Activated effector memory CD4-positive, alpha-beta T cell treated with anti-CD3 and anti-CD28 coated beads, Interleukin-2, amount 50 U/mL, for 16 hours (primary cell): ENCODE measurements at places on chromosomes 12 and 14.

DNA sequence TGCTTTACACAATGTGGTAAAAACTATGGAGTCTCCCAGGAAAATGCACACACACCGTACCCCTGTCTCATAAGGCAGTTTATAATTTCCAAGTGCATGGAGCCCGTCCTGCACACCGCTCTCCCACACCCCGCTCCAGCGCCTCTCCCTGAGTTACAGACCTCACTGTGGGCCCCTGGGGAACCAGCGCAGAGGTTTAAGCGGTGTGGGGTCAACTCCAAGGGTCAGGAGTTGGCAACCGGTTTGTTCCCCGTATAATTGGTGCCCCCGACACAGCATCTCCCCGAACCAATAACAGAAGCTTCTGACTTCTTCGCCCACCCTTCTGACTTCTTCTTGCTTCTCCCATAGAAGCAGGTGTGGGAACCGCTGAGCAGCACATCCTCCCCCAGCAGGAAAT, 58.4 kb upstream of the DDX11 start:
- peak; percentile 44 for DNase-seq

- DNase-seq: no peak
Measured at GRCh38 chr12:89783359-89784060, 74.9 kb upstream of the ATP2B1 start.

DNA sequence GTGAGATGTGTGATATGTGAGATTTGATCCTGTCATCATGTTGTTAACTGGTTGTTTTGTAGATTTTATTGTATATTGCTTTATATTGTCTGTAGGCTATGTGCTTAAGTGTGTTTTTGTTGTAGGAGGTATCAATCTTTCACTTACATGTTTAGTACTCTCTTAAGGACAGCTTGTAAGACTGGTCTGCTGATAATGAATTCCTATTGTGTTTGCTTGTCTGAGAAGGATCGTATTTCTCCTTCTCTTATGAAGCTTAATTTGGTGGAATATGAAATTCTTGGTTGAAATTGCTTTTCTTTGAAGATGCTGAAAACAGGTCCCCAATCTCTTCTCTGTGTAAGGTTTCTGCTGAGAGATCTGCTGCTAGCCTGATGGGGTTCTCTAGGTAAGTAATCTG, 94.5 kb upstream of the ARHGAP5 start:
- DNase-seq: no peak

- DNase-seq: no peak
Measured at GRCh38 chr12:118068445-118068844, 7.5 kb upstream of the WSB2 start.

DNA sequence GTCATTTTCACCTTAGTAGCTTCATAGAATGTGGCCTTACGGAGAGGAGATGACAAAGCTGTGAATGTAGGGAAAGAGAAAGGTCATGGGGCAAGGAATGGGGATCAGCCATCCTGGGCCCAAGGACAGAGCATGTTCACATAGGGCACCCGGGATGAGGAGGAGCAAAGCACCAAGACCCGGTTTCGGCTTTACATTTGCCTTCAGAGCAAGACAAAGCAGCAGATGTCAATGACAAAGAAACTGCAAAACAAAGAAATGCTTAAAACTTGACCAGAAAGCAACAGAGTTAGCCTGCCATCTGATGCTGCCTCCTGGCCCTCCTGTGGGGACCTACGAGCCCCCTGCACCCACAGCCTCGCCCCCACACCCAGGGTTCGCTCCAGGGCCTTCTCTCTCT, 249.2 kb downstream of the SLC41A2 start:
- no peak for DNase-seq

DNA sequence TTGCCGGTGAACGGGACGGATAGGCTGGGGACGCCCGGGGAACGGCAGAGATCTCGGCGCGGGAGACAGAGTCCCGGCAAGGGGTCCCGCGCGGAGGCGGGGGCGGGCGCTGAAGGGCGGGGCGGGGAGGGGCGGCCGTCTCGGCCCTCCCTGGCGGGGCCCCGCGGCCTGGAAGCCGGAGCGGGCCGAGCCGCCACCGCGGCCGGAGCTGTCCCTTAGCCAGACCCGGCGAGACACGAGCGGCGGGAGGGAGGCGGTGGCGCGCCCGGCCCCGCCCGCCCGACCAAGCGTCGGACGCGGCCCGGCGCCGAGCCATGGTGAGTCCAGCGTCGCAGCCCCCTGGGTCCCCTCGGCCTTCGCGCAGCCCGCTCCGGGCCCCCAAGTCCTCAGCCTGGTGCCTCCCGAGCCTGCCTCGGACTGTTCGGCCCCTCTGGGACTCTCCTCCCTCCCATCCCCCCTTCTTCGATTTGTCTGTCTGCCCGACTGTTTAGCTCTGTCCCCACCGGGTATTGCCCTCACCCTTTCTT, at the start of gene ARHGEF40:
TSS of gene ARHGEF40 (plus strand) at position 222 of the 527 bp plus-strand sequence. CDS start at position 315, 93 bp downstream.
- peak; percentile 72 for DNase-seq

DNA sequence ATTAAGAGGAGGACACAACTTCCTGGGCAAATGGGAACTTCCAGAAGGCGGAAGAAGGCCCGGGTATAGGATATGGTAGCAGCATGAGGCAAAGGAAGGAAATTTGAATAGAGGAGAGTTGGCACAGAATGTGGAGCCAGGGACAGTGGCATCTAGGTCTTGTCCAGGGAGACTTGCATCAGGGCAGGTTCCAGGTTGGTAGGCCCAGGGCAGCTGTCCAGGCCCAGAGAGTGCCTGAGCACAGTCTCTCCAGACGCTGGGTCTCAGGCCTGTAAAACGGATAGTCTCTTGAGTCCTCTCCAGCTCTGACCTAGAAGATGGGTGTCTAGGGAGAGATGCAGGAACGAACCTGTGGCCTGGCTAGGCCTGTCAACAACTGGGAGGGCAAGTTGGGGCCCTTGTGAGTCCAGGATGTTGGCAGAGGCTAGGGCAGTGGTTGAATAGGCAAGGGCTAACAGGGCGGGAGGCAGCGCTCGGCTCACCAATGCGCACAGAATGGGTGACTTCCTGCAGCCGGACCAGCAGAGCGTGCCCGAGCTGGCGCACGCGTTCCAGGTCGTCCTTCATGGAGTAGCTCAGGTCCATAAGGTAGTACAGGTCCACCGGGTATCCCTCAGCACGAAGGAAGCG, 9.9 kb downstream of the ITGB7 start:
- peak; percentile 56 for DNase-seq

DNA sequence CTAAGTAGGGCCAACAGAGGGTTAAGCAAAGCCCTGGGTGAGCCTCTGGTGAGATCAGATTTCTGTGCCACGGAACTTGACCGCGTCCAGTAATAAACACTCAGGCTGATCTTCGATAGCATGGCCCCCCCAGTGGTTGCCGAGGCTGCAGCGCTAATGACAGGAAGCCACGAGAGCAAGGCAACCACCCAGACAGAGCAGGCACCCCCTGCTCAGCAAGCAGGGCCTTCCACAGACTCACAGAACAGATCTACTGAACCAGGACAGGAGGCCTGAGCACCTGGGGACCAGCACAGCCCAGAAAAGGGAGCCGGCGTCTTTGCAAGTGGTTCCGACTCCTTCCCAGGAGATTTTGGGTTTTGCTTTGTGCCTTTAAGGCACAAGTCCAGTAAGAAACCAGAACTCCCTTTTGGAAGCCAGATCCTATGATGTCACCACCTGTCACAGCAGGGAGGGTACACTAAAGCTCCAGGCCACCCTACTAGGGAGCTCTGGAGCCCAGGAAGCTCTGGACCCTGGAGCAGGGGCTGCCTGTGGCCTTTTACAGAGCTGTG, 42.3 kb downstream of the BCL11B start:
- peak; percentile 78 for DNase-seq

- no peak for DNase-seq
Measured at GRCh38 chr14:59214702-59215302, 26.3 kb downstream of the DAAM1 start.

DNA sequence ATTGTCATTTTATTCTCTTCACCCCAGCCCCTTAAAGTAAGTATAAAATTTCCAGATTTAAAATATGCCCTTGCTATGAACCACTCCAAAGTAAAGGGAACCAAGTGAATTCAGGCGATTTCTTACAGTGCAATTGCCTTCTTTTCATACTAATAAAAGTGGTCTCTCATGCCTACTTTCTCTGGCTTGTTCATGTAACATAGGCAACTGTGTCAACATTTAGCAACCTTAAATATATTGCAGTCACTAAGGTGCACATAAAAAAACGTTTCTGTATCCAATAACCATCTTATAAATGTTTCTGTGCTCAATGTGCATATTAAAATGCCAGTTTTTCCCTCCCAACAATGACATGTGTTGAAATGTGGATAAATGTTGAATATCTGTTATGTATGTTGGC, 271.6 kb upstream of the DCN start:
- no peak for DNase-seq

- DNase-seq: no peak
Measured at GRCh38 chr14:29148221-29148620, 381.6 kb downstream of the FOXG1 start.

GRCh38 chr12:132052196-132052932, 91.8 kb downstream of the DDX51 start:
- no peak for DNase-seq

GRCh38 chr12:94186278-94187241, 38.2 kb downstream of the PLXNC1 start:
- DNase-seq: no peak

DNA sequence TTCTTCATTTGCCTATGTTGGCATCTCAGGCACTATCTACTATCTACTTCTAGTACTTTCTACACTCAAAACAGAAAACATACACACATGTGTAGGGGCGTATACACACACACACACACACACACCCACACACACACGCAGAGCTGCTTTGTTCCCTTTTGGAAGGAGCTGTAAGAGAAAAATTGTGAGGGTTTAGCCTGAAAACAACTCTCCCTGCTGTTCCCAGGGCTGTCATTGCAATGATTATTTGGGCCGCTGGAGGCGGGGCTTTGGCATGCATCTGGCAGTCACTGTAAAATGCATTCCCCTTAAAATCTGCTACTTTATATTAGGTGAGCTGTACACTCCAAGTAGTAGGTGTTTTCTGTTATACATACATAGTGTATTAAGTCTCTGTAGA, 29.1 kb upstream of the SLC38A2 start:
- no peak for DNase-seq

DNA sequence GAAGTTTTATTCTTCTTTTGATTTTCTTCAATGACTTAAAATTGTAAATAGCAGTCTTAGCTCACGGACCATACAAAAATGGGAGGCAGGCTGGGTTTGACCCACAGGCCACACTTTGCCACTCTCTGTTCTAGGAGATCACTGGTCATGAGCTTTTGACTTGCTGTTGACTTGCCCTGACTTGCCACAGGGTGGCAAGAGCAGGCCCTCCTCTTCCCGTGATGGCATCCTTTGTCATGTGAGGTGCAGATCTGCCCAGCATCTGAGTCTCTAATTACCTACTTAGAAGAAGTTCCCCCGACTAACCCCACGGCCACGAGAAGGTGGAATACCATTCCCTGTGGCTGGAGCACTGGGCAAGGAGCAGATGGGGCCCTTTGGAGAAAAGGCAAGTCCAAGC, 81.0 kb upstream of the SCAF11 start:
- DNase-seq: no peak

DNA sequence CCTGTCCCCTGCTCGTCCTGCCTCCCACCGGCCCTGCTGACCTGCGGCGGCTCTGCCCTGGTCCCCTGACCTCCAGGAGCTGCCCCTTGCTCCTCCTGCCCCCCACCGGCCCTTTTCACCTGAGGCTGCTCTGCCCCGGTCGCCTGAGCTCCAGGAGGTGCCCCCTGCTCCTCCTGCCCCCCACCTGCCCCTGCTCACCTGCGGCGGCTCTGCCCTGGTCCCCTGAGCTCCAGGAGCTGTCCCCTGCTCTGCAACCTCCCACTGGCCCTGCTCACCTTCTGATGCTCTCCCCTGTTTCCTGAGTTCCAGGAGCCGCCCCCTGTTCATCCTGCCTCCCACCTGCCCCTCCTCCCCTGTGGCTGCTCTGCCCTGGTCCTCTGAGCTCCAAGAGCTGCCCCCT, 101.3 kb downstream of the TMEM121 start:
- DNase-seq: peak; percentile 53

DNA sequence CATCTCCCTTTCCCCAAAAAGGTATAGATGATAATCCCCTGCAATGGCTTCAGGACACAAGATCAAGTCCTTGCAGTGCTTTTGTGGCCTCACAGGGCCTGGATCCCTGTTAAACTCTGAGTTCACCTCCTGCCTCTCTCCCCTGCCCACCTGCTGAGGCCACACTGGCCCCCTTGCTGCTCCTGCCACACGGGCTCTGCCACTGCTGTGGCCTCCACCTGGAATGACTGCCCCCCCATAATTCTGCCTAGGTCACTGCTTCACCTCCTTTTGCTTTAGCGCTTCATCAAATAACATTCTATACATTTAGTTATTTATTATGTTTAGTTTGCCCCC, 653 bp upstream of the IFI27 start:
- no peak for DNase-seq

DNA sequence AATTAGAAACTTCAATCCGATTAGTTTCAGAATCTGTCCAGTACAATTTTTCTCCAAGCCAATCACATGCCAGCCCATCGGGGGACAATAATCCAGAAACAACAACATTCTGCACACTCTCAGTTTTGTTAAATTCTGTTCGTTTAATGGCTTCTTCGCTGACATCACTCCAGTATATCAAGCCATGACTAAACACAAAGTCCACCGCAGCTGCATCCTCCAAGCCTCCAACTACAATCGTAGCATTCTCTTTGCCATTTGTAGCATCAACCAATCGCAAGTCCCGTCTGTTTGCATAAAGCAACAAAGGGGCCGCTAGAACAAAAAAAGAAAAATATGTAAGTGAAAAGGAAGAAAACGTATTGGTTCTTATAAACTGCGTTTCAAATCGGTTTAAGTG, 22.5 kb downstream of the LRP6 start:
- no peak for DNase-seq

DNA sequence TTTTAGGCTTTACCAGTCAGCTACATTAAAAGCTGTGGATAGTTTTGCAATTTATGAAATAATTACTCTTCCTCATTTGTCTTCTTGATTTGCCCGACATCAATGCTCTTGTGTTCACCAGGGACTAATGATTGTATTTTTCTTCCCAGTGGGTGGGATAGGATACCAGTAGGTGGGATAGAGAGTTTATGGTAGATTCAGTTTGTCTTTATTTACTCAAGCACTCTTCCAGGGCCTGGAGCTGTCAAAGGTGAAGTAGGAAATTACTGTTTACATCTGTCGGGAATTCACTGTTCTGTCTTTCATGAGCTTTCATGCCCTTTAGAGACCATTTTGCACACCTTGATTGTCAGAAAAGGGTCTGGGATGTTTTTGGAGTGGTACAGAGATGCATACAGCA, 36.6 kb downstream of the ETV6 start:
- DNase-seq: no peak

DNA sequence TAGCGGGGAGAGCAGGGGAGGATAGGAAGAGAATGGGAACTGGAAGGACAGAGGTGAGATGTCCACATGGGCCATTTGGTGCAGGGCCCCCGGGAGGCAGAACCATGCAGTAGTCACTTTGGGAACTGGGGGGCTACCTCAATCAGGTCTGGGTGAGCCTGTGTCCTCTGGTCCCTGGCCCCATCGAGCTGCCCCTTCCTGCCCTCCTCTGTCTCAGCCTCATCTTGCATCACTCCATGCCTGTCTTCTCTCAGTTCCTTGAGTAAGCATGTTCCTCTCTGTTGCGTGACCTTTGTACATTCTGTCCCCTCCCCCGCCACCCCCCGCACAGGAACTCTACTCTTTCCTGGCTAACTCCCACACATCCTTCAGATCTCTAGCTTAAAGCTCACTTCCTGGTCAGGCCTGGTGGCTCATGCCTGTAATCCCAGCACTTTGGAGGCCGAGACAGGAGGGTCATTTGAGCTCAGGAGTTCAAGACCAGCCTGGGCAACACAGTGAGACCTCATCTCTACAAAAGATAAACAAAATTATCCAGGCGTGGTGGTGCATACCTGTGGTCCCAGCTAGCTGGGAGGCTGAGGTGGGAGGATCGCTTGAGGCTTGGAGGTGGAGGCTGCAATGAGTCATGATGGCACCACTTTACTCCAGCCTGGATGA, 23.2 kb downstream of the FOS start:
- DNase-seq: no peak

- no peak for DNase-seq
Measured at GRCh38 chr14:20468764-20469241, 403 bp upstream of the PNP start.
